CD14-positive monocyte (primary cell): ENCODE measurements at places on chromosomes 2 and 18.

- DNase-seq = no peak
Observed at GRCh38 chr18:23824669-23825068, 135.4 kb downstream of the LAMA3 start.

- no peak for DNase-seq
Observed at GRCh38 chr18:49274188-49274714, 186.2 kb downstream of the DYM start.

DNA sequence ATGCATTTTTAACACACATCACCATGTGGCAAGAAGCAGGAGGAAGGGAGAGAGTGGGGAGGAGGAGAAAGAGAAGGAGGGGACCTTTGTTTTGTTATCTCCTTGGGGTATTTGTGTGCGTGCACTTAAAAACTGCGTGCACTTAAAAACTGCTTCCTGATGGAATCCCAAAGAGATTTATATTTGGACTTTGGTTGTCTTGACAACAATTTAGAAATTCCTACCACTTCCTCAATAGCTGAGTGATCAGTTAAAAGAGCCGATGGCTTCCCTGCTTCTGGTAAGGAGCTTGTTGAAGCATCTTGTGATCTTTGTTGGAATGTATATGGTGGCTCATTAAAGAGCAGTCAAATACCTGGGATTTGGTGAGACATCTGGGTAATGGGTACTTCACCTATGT, 4.5 kb downstream of the RAB31 start:
- peak; percentile 46 for DNase-seq

GRCh38 chr2:53177327-53177726, 590.3 kb upstream of the CHAC2 start:
- no peak for DNase-seq

- peak; percentile 8 for DNase-seq
Observed at GRCh38 chr2:17719562-17720371, 33.8 kb downstream of the SMC6 start.

GRCh38 chr2:35298493-35298892, 1057.1 kb upstream of the CRIM1 start:
- no peak for DNase-seq

DNA sequence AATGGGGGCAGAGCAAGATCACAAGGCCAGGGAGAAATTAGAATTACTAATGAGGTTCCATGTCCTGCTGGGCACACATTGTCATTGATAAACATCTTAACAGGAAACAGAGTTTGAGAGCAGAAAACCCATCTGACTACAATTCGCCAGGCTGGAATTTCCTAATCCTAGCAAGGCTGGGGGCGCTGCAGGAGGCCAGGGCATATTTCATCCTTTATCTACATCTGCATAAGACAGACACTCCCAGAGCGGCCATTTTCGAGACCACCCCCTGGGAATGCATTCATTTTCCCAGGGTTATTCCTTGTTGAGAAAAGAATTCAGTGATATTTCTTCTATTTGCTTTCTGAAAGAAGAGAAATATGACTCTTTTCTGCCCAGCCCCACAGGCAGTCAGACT, 152.7 kb downstream of the SUCLG1 start:
- DNase-seq = no peak

- DNase-seq = no peak
Observed at GRCh38 chr2:143877876-143878530, 641.9 kb downstream of the ZEB2 start.

DNA sequence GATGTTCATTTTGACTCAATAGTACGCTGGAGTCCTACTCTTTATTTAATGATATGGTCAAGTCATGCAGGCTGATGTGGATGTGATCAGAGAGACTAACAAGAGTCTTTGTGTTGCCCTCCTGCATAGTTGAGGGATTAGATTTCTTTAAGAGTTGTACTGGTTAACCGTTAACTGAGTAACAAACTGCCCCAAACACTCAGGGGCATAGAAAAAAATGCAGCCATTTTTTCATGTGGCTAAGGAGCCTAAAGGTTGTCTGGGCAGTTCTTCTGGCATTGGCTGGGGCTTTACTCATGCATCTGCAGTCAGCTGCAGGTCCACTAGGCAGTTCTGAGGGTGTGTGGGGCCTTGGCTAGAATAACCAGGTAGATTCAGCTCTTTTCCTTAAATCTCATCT, 32.5 kb downstream of the DOCK10 start:
- no peak for DNase-seq

- peak; percentile 11 for DNase-seq
Observed at GRCh38 chr18:63319383-63320122, at the start of gene BCL2. TSS of gene BCL2 (minus strand) at chr18:63319769.

- no peak for DNase-seq
Observed at GRCh38 chr18:70172225-70172624, 33.3 kb downstream of the RTTN start.

GRCh38 chr2:193935114-193935513, 1721.9 kb upstream of the SLC39A10 start:
- DNase-seq = no peak

DNA sequence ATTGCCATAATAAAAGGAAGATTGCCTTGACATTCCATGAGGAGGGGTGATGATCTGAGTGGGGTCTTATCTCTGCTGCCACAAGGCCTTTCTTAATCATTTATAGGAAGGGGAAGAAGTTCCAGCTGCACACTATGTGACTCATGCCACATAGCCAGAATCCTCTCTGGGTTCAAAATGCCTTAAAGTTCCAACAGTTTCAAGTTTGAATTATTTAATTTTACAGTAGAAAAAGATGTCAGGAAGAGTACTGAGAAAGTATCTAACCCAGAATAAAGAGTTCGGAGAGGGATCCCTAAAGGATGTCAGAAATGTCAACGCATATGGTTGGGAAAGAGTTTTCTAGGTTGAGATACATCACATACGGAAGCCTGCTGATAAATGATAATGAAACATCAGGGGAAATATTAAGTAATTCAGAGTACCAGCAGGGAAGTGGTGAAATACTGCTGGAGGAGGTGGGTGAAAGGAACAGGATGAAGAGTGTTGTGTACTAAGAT, 999.9 kb downstream of the TSN start:
- no peak for DNase-seq
